ENCODE measurements at places on chromosomes 6 and 20.

GRCh38 chr6:141134723-141135122 is 998.0 kb upstream of the GJE1 start:
- DNase-seq: peak; percentile 2

GRCh38 chr20:18524646-18525045 is 16.9 kb downstream of the SEC23B start:
- no peak for DNase-seq

- no peak for DNase-seq
Observed at GRCh38 chr20:19968466-19969073, 48.6 kb upstream of the NAA20 start.

DNA sequence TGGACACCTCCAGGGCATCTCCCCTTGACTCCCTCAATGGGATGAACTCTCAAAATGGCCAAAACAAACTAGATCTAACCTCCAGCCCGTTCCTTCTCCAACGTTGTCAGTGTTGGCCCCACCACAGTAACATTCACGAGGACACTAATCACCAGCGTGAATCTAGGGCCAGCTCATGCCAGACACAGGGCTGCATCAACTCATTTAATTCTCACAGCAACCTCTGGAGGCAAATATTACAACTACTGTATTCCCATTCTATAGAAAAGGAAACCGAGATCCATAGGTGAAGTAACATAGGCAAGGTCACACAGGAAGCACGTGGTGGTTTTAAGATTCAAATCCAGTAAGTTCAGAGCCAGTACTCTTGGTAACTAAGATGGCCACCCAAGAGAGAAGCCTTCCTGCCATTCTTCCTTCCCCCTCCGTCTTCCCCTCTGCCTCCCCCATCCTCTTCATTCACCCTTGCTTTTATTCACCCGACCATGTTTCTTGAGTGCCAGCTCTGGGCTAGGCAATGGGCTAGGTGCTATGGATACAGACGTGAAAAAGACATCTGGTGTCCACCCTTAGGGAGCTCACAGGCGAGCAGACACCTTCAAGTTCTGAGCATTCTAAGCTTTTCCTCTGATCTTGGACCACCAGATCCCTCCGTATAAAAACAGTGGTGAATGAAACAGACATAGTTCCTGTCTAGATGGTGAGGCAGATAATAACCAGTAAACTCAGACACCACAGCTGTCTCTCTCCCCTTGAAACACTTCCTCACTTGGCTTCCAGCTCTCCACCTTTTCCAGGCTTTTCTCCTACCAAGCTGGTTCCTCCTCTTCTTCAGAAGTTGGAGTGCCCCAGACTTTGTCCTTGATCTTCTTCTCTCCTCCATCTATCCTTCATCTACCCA is 9.6 kb downstream of the CCM2L start:
- DNase-seq: no peak

GRCh38 chr6:113050010-113050858 is 703.1 kb downstream of the RFPL4B start:
- no peak for DNase-seq

- no peak for DNase-seq
Observed at GRCh38 chr20:52804497-52805295, 167.5 kb upstream of the TSHZ2 start.

GRCh38 chr6:74409447-74409846 is 713.4 kb downstream of the CD109 start:
- peak; percentile 46 for DNase-seq

DNA sequence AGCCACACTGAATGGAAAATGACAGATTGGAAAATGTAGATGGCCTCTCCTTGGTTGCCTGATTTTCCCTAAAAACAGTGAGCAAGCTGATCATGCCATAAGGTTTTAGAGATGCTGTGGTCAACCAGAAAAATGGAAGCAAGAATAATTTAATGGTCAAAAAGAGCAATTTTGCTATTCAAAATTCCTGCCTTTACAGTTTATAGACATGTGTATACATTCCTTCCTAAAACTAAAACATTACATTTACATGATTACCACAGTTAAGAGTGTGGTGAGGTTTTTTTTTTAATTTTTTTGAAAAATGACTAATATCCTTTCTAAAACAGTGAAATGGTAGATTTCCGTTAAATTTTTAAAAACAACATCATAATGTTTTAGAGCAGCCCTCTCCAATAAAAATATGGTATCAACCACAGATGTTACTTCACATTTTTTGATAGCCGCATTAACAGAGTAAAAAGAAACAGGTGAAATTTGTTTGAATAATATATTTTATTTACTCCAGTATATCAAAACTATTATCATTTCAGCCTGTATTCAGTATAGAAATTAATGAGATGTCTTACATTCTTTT is 407.0 kb upstream of the SOX4 start:
- DNase-seq: no peak

GRCh38 chr6:36422714-36423100 is 19.9 kb downstream of the PXT1 start:
- DNase-seq: no peak

DNA sequence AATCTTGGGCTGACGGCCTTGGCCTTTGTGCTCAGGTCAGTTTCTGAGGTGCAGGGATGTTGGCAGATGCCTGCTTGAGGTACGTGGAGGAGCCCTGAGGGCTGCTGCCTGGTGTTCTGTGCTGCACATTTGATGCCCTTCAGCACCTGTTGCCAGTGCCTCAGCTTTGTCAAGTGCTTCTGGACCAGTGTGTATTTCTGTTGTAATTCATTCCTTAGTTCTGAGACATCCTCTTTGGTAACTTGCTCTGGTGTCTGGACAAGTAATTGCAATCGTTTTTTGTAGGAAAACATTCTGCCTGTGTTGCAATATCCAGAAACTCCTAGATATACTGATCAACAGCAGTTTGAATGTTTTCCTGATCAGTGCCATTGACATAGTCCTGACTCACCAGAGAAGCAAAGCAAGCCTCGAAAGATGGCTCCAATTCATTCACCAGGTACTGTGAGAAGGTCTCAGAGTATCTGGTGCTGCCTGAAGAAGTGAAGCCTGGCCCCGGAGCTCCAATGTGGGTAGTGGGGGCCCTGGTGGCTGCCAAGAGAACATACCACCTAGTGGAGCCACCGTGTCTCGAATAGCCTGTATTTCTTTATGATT is 26.7 kb downstream of the ZNF337 start:
- no peak for DNase-seq

DNA sequence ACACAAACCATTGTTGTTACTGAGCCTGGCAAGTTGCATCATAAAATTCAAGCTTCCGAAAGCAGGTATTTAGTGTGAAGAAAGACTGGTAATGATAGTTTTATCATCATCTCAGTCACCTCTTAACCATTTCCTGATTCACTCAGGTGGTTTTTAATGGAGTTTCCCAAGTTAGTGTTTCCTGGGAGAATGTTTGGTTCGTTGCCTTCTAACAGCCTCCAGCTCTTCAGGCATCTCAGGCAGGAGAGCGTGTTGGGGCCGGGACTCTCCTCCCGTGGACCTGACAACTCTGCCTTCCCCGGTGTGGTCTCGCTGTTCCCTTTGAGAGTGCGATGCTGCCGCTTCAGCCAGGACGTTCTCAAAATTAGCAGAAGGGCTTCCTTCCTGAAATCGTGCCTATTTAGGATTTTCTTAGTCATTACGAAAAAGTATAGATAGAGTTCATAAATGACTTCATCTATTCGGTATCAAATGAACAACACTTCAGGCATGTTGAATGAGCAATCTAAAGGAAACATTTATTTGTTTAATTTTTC is 105.0 kb upstream of the QKI start:
- DNase-seq: no peak

- no peak for DNase-seq
Observed at GRCh38 chr6:72905705-72906478, 284.0 kb downstream of the KCNQ5 start.

DNA sequence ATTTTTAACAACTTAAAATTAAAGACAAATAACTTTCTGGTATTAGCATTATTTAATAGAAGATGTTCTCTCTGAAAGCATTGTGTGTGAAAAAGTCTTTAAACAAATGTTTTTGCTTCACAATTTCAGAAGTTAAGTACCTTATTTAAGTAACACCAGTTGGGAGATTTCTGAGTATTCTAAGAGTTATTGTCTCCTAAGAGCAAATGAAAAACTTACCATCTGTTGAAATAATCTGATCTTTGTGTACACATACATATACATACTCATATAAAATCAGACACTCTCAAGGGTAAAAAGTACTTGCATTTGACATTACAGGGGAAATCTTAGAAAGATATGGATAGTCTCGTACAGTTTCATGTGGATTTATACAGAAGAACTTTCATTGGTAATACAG is 2.4 kb downstream of the BTBD3 start:
- no peak for DNase-seq

DNA sequence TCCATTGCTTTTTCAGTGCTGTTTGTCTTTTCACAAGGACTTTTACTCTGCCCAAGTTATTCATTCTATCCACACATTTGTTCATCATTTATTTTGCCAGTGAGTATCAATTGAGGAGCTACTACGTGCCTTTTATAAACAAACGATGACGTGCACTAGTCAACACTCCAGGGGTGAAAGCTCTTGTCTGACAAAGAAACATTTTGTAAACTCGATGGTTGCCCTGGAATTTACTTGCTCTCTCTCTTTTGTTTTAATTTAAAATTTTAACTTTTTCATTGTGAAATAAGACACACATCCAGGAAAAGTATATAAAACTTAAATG is 8.3 kb upstream of the MRPS18A start:
- no peak for DNase-seq

GRCh38 chr20:4151991-4152695 is 136.8 kb upstream of the RNF24 start:
- no peak for DNase-seq

DNA sequence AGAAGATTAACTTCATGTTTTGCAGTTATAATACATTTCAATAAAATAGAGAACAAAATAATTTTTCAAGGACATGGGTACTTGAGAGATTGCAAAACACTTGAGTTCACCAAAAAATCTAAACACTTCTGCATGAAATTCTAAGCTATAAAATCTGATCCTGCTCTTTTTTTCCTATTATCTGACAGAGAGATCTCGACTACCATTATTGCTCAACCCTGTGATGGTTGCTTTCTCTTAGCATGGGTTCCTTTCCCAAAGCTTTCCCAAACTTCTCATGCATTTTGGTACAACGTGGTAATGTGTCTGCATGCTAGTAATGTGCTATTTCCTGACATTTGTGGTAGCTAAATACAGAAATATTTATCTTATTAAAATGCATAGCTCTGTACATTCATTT is 1243.1 kb upstream of the ADGRB3 start:
- no peak for DNase-seq

DNA sequence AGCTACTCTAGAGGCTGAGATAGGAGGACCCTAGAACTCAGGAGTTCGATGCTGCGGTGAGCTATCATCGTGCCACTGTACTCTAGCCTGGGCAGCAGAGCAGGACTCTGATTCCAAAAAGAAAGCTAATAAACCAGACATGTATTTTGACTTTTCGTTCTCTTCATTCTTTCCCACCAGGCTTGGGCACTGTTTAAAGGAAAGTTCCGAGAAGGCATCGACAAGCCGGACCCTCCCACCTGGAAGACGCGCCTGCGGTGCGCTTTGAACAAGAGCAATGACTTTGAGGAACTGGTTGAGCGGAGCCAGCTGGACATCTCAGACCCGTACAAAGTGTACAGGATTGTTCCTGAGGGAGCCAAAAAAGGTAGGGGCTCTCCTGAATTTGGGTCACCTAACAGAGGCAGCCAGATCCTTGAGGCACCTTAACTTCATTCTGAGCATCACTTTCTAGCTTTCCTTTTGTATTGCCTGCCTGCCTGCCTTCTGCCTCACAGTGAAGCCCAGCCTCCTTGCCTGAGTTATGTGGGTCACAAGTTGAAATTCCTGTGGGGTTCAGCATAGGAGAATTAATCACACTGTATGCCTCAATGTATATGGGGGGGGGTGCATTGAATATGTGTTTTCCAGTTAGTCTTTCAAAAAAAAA is 3.2 kb downstream of the IRF4 start:
- DNase-seq: no peak

DNA sequence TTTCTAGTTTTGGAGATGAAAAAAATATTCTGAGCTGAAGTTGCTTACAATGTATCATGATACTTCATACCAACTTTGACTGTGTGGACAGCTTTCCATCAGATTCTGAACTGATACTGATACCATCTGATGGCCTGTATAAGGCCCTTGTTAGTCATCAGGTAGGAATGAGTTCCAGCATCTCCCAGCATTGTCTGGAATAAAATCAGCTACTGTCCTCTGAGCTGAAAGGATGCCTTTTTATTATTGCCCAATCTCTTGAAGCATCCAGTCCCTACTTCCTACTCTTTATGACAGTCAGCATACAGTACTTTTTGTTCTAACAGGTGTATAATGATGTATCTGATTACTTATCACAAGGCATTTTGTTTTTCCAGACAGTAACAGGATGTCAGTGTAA is 70.6 kb upstream of the EYA4 start:
- DNase-seq: no peak

- no peak for DNase-seq
Observed at GRCh38 chr20:24778585-24779031, 170.5 kb upstream of the CST7 start.

GRCh38 chr6:42268835-42269204 is 51.2 kb upstream of the MRPS10 start:
- no peak for DNase-seq

- no peak for DNase-seq
Observed at GRCh38 chr6:20116792-20117191, 95.5 kb downstream of the MBOAT1 start.

DNA sequence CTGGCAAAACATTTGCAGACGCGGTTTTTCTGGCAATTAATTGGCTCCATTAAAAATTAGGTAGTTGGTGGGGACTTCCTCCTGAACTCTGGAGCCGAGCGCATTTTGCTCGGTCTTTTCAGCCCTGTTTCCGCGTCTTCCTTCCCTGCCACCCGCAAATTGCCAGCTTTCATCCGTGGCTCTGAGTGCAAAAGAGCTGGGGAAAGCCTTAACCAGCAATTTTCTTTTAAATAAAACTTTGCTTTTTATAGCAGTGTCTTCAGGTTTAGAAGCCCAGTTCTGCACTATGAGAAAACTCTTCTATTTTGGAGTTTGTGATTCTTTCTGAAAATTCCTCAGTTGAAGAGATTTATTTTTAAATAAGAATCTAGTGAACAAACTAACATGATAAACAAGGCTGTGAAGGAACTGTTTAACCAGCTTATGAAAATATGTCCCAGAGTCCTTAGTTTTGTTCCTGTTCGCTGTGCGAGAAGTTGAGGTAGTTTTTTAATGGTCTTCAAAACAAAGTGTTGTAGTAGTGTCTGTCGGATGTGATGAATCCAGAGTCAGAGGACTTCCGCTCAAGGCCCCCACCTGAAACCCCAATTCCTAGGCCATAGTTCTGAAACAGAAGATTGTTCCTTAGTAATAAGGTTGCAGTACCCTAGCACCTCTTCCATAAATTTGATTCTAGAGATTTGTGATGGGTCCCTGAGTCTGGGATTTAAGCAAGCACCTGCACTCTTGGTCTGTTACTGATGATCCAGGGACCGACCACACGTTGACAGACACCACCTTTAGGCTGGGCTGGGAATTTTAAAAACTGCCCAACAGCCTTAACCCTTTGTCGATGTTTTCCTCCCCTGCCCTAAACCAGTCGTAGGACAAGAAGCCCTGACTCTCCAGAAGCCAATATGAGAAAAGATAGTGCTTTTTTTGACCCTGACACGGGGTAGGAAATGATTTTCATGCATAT is 950 bp downstream of the KCTD20 start:
- DNase-seq: no peak

GRCh38 chr20:19566226-19566945 is 191.7 kb upstream of the RIN2 start:
- DNase-seq: no peak

GRCh38 chr6:13190376-13190775 is 138.0 kb downstream of the TBC1D7 start:
- DNase-seq: no peak

- DNase-seq: no peak
Observed at GRCh38 chr6:138107752-138108592, 753 bp upstream of the PERP start.

GRCh38 chr6:74166849-74167248 is 470.8 kb downstream of the CD109 start:
- DNase-seq: no peak
